ENCODE measurements at places on chromosomes 13 and 19.

DNA sequence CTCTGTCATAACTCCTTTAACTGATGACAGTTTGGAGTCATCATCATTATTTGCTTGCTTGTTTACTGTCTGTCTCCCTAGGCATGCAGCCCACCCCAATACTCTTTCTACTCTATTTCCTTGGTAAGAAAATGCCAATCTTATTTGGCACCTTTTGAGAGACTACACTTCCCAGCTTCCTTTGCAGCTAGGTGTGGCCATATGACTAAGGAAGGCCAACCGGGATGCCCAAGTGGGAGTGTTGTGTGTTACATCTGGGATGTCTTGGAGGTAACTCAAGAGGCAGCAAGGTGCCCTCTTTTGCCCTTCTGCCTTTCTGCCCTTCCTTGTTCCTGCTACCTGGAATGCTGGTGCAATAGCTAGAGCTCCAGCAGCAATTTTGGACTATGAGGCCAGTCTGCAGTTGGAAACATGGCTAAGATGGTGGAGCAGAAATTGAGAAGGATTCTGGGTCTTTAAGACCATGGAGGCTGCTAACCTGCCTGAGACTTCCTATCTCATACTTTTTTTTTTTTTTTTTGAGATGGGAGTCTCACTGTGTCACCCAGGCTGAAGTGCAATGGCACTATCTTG, 27.5 kb downstream of the C19orf81 start:
- DNase-seq: no peak

DNA sequence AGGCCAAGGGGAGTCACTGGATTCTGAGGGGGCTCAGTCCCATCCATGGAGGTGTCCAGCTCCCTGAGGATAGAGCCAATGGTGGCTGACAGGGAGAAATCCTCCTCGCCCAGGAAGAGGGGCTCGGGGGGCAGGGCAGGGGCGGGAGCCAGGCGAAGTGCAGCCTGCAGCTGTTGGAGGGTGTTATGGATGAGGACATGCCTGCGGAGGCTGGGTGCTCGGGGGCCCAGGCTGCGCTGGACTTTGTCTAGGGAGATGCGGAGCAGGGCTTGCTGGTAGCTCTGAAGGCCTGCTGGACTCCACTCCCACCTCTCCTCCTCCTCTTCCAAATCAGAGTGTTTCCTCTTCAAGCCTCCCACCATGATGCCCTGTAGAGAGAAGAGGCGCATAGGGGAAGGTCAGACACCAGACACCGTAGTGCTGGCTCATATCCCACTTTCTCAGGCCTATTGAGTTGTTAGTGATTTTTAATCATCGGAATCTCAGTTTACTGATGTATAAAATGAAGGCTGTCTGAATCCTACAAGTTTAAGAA, 2.3 kb downstream of the SERTAD3 start:
- no peak for DNase-seq

- no peak for DNase-seq
Measured at GRCh38 chr13:39599012-39599411, 4.0 kb downstream of the LHFPL6 start.

DNA sequence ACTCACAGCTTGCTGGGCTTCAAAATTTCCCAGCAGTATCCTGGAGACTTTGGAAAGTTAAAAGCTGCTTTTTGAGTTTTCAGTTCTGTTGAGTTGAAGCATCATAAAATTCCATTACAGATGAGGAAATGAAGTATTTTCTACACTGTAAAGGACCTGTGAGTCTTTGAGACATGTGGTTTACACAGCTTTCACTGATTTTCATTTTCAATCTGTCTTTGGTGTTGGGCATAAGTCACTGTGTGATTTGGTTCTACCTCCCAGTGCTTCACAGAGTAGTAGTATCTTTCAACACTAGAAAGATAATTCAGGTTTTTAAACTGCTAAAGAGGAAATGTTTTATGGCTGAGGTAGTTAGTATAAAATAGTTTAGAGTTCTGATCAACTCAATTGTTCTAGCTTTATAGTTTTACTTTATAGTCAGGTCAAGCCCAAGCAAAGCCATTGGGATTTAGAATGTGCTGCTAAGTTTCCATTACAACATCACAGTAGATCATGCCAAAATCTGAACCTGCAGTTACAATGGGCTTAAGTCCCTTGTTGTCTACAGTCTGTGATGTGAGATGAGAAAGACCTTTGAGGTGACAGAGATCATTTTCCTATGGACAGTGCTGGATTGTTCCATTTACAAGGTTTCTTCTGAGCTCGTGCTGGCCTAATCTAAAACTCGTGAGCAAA, 161.6 kb downstream of the FLT1 start:
- no peak for DNase-seq

DNA sequence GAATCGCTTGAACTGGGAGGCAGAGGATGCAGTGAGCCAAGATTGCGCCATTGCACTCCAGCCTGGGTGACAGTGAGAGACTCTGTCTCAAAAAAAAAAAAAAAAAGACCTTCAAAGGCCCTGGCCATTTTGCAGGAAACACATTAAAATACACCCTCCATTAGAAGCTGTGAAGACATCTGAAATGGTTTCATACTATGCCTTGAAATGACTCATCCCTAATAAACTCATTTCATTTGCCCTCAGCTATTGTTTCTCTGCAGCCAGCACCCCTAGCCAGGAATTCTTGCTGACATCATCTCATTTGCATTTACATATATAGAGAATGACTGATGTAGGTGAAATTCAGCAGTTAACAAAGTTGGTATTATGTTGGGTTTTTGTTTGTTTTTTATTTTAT, 8.7 kb downstream of the EML2 start:
- DNase-seq: peak; percentile 89

GRCh38 chr13:105502193-105502592, 1033.3 kb downstream of the EFNB2 start:
- no peak for DNase-seq
